Activated effector memory CD4-positive, alpha-beta T cell treated with Interleukin-2 at 50 U/mL for 16 hours (primary cell): ENCODE measurements at places on chromosomes 1 and 21.

DNA sequence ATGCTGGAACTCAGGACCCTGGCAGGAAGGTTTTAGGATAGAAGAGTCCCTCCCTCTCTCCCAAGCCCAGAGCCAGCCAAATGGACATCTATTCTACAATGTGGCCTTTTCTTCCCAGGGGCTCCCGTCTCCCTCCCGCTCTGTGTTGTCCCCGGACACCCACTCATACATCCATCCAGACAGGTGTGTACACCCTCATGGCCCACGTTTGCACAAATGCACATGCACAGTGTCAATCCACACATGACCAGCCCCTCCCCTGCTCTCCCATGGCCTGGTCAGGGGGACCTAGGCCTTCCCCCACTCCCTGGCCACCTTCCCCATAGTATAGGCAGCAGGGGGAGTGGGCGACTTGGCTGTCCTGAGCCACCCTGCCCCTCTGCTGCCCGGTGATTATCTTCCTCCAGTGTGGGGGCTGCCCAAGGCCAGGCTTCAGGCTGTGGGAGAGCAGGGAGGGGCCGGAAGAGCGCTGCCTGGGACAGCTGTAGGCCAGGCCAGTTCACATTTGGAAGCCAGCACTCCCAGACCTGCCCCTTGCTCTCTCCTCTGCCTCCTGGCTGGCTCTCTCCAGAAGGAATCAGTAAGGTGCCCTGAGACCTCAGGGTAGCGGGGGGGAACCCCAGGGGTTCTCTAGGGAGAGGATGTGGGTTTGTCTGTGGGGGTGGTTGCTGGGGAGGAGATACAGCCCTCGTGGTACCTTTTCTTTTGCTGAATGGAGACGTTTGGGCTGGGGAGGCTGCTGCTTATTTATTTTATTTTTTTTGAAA is 4.1 kb upstream of the PTPN7 start:
- peak; percentile 71 for DNase-seq

- no peak for DNase-seq
Measured at GRCh38 chr1:117339866-117340700, 27.2 kb upstream of the MAN1A2 start.

- no peak for DNase-seq
Measured at GRCh38 chr1:55446351-55446750, 231.2 kb upstream of the USP24 start.

GRCh38 chr21:28234326-28234725 is 758.4 kb downstream of the LTN1 start:
- no peak for DNase-seq

- no peak for DNase-seq
Measured at GRCh38 chr1:188425687-188426086, 1596.9 kb downstream of the PLA2G4A start.

- DNase-seq = no peak
Measured at GRCh38 chr1:199593475-199593874, 434.0 kb upstream of the NR5A2 start.

GRCh38 chr1:63362578-63362977 is 4.8 kb upstream of the ALG6 start:
- DNase-seq = no peak

GRCh38 chr1:233109096-233109495 is 158.7 kb downstream of the NTPCR start:
- DNase-seq = no peak

- no peak for DNase-seq
Measured at GRCh38 chr1:24694380-24694843, 50.8 kb upstream of the CLIC4 start.

DNA sequence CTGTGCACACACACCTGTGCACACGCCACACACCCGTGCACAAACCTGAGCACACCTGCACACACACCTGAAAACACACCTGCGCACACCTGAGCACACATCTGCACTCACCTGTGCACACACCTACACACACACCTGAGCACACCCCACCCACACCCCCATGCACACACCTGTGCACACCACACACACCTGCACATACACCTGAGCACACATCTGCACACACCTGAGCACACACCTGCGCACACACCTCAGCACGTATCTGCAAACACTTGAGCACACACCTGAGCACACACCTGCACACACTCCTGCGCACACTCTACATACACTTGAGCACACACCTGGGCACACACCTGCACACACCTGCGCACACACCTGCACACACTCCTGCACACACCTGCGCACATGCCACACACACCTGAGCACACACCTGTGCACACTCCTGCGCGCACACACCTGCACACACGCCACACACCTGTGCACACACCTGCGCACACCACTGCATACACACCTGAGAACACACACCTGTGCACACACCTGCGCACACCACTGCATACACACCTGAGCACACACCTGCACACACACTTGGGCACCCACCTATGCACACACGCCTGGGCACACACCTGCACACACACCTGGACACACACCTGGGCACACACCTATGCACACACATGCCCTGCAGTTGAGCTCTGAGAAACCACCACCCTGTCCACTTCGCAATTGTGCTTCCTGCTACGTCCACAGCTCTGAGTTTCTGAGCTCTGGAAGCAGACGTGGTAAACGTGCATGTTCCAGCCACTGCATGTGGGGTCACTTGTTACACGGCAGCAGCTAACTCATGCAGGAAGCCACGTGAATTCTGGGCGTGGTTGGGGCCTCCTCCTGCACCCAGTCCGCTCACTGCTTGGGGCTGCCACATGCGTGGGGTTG is 8.0 kb upstream of the C1orf159 start:
- no peak for DNase-seq

DNA sequence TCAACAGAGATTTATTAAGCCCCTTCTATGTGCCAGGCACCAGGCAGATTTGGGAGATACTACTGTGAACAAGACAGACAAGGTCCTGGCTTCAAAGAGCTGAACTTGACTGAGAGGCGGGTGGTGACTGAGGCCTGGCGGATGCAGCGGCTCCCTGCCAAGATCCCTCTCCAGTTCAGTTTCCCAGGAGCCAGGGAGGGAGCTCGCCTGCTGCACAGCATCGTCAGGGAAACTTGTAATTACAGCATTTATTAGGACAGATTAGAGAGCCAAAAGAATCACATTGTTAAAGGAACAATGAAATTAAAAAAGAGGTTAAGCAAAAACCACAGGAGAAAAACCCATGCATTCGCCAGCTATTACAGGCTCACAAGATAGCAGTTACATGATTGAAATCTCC is 55.3 kb downstream of the ETS2 start:
- DNase-seq = no peak

- no peak for DNase-seq
Measured at GRCh38 chr1:145922266-145922665, 3.7 kb upstream of the PEX11B start.

GRCh38 chr1:182330303-182330702 is 61.3 kb downstream of the GLUL start:
- no peak for DNase-seq

GRCh38 chr1:201020040-201020591 is 3.4 kb downstream of the KIF21B start:
- peak; percentile 32 for DNase-seq

GRCh38 chr1:18951818-18952391 is 4.6 kb downstream of the IFFO2 start:
- peak; percentile 62 for DNase-seq

DNA sequence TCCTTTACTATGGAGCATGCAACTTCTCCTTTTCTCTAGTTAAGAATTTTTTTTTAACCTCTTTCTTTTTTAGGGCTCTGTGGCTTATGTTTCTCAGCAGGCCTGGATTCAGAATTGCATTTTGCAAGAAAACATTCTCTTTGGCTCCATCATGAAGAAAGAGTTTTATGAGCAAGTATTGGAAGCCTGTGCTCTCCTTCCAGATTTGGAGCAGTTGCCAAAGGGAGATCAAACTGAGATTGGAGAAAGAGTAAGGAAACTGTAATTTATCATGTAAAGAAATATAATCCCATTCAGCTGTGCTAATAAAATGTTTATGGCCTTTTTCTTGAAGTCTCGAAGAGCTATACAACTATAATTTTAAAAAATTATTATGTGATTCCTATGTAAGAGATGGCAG is 70.1 kb downstream of the HSPA13 start:
- DNase-seq = no peak

DNA sequence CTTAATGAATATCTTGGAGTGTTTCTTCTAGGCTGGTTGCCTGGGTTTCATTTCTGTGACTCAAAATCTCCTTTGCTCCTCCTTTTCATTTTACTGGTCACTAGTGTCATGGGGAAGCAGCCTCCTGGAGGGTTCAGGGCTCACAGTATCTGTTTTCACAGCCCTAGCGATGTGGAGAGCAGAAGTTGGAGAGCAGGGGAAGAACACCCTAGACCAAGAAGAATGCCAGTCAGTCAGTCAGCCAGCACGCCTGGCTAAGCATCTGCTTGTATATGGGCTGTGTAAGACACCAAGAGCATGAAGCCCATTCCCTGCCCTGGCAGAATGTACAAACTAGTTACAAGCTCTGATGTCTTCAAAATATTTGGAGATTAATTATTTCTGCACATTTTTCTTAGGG is 7.9 kb downstream of the RXRG start:
- no peak for DNase-seq

- DNase-seq = no peak
Measured at GRCh38 chr1:223704921-223705878, 7.1 kb upstream of the CAPN2 start.
